ENCODE measurements at places on chromosomes 4 and X. TPM values are rescaled to one million over a fixed set of nuclear protein-coding genes. Genes with fewer than 3 reads are reported as not detected.

- H3K4me3 ChIP-seq, result no peak overlapping the region
- H3K36me3 ChIP-seq, result no peaks in the 10 kb centered on the region
- H3K27ac ChIP-seq, result no peak overlapping the region
- no peaks in the 10 kb centered on the region for H3K4me1 ChIP-seq
These were observed 36.9 kb upstream of the ATOH1 start for GRCh38 chr4:93791570-93792195.

Gene SRPK3
- total RNA-seq, result not detected

DNA sequence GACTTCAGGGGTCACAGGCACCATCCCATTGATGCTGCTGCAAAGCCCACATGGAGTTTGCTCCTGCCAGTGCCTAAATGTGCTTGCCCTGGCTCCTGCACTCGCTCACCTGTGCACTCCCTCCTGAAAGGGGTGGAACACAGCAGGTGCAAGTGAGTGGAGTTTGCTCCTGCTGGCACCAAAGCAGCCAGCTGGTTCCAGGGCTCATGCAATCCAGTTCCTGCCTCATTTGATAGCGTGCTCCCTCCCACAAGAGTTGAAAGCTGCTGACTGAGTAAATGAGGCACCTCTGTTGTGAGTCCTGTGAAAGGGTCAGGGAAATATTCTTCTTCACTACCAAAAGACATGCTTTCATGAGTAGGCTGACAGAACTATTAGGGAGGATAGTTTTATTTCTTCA, 30.5 kb downstream of the CXCL8 start:
- peak; percentile 59 for DNase-seq
- no peaks in the 10 kb centered on the region for H3K36me3 ChIP-seq
- H3K27ac ChIP-seq, result no peak overlapping the region
- H3K4me1 ChIP-seq, result no peaks in the 10 kb centered on the region

GRCh38 chrX:133215017-133215416, 3.1 kb downstream of the TFDP3 start:
- no peak overlapping the region for H3K27ac ChIP-seq
- H3K36me3 ChIP-seq, result no peaks in the 10 kb centered on the region
- DNase-seq, result no peak
- no peaks in the 10 kb centered on the region for H3K4me1 ChIP-seq

GRCh38 chr4:147731580-147732517, at the start of gene ARHGAP10:
ARHGAP10 (plus strand) TSS chr4:147732088; CDS start chr4:147732302, 214 bp downstream.
- peak; percentile 72 for DNase-seq
- no peaks in the 10 kb centered on the region for H3K36me3 ChIP-seq
- peak within 1 kb of the TSS; percentile 80 for H3K27ac ChIP-seq
- no peaks in the 10 kb centered on the region for H3K27me3 ChIP-seq
- H3K4me3 ChIP-seq, result peak within 1 kb of the TSS; percentile 66
- no peaks in the 10 kb centered on the region for H3K4me1 ChIP-seq

Gene SORCS2
- 3.7 TPM for total RNA-seq

DNA sequence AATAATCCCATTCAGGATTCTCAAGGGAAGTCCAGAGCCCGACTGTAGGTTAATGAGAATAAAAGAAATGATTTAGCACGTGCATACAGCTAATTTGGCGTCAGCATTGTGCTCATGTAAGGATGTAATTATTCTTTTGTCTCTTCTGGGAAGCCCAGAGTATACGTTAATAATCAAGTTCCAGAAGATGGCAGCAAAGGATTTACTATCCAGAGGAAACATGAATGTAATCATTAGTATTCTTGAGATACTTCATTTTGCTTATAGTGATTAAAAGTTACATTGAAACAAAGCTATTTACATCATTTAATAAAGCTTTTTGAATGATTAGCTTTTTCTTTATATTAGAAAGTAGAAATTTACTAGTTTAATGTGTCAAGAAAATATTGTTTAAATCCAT, 27.1 kb upstream of the MAP9 start:
- no peak overlapping the region for H3K4me3 ChIP-seq
- H3K27ac ChIP-seq, result no peak overlapping the region
- H3K36me3 ChIP-seq, result no peaks in the 10 kb centered on the region
- no peak for DNase-seq

DNA sequence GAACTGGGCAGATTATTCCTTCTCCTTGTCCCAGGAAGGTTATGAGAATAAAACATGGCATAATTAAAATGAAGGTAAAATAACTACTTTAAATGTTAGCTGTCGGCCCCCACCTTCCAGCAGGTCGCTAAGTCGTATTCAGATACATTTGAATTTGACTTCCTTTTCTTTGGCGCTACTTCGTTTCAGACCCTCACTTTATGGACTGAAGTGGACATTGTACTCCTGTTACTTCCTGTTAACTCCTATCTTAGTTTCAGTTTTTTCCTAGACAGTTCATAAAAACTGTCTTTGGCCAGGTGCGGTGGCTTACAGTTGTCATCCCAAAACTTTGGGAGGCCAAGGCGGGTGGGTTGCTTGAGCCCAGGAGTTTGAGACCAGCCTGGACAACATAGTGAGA, 5.7 kb downstream of the SYAP1 start:
- no peak for DNase-seq
- peaks cover 15% of the 10 kb centered on the region for H3K4me1 ChIP-seq
- H3K36me3 ChIP-seq, result no peaks in the 10 kb centered on the region
- no peak overlapping the region for H3K27ac ChIP-seq
- no peak overlapping the region for H3K4me3 ChIP-seq

Gene SYN1
- total RNA-seq, result 0.29 TPM

DNA sequence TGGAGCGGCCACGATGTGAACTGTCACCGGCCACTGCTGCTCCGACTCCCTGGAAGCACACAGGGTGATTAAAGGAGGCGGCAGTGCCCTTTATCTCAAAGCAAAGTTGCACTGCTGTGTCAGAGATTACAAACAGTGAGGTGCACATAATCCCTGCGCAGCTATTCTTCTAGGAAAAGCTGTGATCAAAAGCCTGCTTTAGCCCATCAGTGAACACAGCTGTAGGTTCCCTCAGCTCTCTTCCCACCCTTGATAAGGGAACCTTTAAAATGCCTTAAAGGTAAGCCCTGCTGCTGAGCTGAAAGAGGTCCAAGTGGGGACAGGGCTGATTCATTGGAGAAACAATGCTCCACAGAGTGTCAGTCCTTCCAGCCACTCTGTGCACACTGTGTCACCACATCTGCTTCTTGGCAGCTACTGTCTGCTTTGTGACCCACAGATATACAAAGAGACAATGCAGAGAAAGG, 127.6 kb downstream of the EIF4E start:
- DNase-seq, result no peak
- no peaks in the 10 kb centered on the region for H3K4me1 ChIP-seq
- no peak overlapping the region for H3K4me3 ChIP-seq
- H3K27ac ChIP-seq, result no peak overlapping the region

DNA sequence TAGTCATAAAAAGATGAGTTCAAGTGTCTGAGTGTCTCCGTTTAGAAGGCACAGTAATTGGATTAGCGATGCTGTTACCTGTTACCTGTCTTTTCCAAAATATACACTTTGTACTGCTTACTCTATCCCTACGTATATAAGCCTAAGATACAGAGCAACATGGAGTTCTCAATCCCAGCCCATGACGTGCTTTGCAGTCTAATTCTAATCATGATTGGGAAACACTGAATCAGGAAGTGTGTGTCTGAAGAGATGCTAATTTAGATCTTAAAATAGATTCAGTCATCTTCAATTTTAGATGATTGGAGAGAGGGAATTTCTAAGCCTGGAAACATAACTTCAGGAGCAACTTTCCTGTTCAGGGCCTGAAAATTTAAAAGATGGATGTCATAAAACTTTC, 115.1 kb downstream of the PCDH19 start:
- no peak overlapping the region for H3K27ac ChIP-seq
- no peaks in the 10 kb centered on the region for H3K36me3 ChIP-seq
- no peaks in the 10 kb centered on the region for H3K27me3 ChIP-seq
- no peak for DNase-seq
- no peaks in the 10 kb centered on the region for H3K4me1 ChIP-seq

DNA sequence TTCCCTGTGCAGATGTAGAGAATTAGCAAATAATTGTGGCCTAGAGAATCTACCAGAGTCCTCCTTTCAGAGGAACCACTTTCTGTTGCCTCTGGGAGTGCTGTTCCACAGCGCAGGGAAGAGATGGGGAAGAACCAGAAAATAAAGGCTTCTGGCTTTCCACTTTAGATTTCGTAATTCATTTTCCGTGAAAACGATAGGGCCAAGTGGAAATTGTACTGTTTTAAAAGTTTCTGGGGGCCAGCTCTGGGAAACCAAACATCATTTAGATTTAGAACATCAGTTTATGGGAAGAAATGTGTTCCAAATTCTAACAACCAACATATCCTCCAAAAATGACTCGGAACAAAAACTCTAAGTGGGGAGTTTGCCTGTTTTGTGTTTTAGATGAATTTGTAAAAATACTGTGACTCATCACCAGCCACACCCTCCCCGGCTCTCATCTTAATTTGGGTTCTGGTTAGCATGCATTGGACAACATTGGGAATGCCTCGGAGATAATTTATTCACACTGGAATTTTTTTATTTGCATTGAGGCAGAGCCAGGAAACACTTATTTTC, 65.2 kb upstream of the LNX1 start:
- no peak overlapping the region for H3K4me3 ChIP-seq
- no peak for DNase-seq
- H3K27ac ChIP-seq, result no peak overlapping the region
- H3K27me3 ChIP-seq, result no peaks in the 10 kb centered on the region
- H3K36me3 ChIP-seq, result no peaks in the 10 kb centered on the region
- peaks cover 3% of the 10 kb centered on the region for H3K4me1 ChIP-seq

DNA sequence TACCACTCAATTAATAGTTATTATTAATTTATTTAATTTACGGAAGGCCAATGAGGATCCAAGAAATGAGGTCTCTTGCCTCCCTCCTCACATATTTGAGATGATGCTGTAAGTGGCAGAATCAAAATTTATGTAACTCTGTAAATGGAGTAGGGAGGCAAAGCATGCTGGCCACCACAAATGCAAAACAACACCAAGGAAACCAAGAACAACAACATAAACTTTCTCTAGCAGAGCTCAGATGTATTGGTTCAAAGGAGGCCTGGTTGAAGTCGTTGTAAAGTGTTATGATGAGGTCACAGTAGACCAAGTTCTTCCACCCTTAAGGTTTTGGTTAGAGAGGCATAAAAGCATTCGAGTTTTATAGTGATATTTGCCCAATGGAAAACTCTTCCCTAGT, 194.8 kb upstream of the FAT1 start:
- no peak for DNase-seq
- no peak overlapping the region for H3K4me3 ChIP-seq
- H3K36me3 ChIP-seq, result no peaks in the 10 kb centered on the region
- H3K27me3 ChIP-seq, result no peaks in the 10 kb centered on the region
- H3K27ac ChIP-seq, result no peak overlapping the region

DNA sequence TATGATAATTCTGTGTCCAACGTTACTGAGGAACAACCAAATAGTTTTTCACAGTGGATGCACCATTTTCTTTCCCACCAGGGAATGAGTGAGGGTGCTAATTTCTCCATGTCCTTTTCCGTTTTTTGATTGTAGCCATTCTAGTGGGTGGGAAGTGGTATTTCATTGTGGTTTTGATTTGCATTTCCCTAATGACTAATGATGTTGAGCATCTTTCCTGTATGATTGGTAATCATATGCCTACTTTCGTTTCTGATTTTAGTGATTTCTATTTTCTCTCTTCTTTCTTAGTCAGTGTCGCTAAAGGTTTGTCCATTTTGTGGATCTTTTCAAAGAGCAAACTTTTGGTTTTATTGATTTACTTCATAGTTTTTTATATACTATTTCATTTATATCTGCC, 32.1 kb upstream of the TEX13D start:
- H3K4me3 ChIP-seq, result no peak overlapping the region
- DNase-seq, result no peak
- H3K4me1 ChIP-seq, result no peaks in the 10 kb centered on the region
- H3K36me3 ChIP-seq, result no peaks in the 10 kb centered on the region
- H3K27ac ChIP-seq, result no peak overlapping the region

DNA sequence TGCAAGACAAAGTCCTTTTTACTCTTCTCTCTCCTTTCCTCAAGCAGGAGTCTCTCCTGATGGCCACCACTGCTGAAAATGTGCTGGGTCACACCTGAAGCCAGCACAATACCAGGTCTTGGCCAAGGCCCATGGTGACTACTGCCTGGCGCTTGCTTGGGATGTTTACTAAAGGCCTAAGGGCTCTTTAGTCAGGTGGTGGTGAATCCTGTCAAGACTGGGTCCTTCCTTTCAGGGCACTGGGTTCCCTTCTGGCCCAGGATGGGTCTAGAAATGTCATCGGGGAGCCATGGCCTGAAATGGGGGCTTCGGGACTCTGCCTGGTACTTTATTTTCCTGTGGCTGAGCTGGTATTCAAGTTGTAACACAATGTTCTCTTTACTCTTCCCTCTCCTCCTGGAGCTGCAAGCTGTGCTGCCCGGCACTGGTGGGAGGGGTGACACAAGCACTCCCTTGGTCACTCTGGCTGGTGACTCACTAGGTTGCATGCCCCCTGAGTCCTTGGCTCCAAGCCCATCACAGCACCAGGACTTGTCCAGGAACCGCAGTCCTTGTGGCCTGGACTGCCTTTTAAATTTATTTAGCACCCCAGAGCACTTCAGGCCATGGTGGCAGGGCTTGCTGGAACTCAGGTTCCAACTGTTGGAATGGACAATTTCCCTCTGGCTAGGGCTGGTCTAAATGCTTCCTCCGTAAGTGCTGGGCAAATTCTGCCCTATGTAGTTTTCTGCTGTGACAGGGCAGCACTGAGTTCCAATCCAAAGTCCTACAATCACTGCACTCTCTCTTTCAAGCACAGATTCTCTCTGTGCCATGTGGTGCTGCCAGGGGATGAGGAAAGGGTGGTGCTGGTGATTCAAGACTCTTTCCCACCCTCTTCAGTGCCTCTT, 11.3 kb downstream of the ARL13A start:
- no peak overlapping the region for H3K4me3 ChIP-seq
- no peaks in the 10 kb centered on the region for H3K4me1 ChIP-seq
- no peaks in the 10 kb centered on the region for H3K36me3 ChIP-seq
- H3K27ac ChIP-seq, result no peak overlapping the region
- no peak for DNase-seq

DNA sequence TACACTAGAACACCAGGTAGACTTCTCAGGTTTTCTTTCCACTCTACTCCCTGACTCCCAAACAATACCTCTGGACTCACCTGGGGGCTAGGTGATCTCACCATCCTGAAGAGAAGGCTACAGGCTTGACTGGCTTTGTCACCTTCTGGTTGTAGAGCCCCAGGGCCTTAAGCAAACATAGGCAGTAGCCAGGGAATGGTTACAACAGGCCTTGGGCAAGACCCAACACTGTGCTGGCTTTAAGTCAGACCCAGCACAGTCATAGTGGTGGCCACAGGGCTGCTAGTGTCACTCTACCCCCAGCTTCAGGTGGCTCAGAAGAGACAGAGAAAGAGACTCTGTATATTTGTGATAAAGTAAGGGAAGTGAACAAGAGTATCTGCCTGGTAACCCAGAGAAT, 118.1 kb upstream of the EMCN start:
- H3K4me3 ChIP-seq, result no peak overlapping the region
- H3K36me3 ChIP-seq, result no peaks in the 10 kb centered on the region
- no peaks in the 10 kb centered on the region for H3K4me1 ChIP-seq
- DNase-seq, result no peak
- H3K27ac ChIP-seq, result no peak overlapping the region

Gene ZCCHC12
- total RNA-seq, result not detected

GRCh38 chr4:79232540-79232939, 93.3 kb downstream of the NAA11 start:
- no peak overlapping the region for H3K4me3 ChIP-seq
- no peaks in the 10 kb centered on the region for H3K27me3 ChIP-seq
- no peaks in the 10 kb centered on the region for H3K4me1 ChIP-seq
- H3K27ac ChIP-seq, result no peak overlapping the region
- H3K36me3 ChIP-seq, result no peaks in the 10 kb centered on the region

- H3K4me1 ChIP-seq, result no peaks in the 10 kb centered on the region
- H3K27me3 ChIP-seq, result no peaks in the 10 kb centered on the region
- no peak for DNase-seq
These were observed 5.4 kb upstream of the USP46 start for GRCh38 chr4:52664479-52664878.

Gene SPIN2A
- total RNA-seq, result not detected

Gene TSPAN7
- total RNA-seq, result 10.2 TPM
